ENCODE measurements at places on chromosomes 1 and 21.

DNA sequence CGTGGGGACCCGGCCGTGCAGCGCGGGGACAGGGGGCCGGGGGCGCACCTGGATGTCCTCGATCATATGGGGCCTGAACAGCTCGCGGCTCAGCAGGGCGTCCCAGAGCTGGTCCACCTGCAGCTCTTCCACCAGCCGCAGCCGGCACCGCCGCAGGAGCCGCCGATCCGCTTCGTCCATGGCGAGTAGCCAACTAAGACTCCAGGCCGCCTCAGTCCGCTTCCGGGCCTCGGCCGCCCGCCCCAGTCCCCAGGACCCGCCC, at the start of gene CASP9:
Gene CASP9 (minus strand): TSS at position 195 of the 262 bp plus-strand sequence. CDS start 15 bp downstream, at position 180.
- DNase-seq = no peak

GRCh38 chr1:87388411-87388810, 59.7 kb downstream of the LMO4 start:
- DNase-seq = no peak

DNA sequence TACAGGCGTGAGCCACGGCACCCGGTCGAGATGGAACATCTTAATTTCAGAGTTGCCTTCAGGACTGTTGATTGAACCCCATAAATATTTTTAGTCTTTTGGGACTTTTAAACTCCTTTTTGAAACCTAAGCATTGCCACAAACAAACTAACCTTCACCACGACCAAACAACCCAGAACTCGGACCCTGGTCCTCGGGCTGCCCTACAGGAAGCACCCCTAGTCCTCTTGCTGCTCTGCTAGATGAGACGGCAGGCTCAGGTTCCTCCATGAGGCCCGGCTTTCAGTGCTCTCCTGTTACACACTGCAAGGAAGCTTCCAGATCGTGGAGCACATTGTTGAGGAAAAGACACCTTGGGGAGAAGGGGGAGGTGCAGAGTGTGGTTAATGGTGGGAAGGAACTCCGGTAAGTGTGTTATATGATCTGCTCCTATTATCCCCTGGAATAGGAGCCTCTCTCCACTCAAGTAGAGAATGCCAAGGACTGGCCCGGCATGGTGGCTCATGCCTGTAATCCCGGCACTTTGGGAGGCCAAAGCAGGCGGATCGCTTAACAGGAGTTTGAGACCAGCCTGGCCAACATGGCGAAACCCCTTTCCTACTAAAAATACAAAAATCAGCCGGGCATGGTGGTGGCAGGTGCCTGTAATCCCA, 5.7 kb downstream of the EPHX1 start:
- no peak for DNase-seq

DNA sequence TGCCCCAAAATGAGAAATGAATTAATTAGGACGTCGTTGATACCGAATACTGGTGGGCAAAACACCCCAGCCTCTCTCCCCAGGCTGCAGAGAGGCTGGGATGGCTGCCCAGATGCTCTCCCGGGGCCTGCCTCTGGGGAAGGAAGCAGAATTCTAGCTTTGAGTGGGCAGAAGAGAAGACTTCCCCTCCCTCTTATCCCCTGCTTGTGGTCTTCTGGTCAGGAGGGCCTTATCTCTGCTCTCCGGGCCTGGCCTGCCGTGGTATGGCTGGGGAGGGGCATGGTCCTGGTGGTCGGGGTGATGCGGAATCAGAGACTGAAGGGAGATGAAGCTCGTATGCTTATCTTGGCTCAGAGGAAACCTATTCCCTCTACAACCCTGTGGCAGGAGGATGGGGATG, 9.8 kb upstream of the CSF3R start:
- DNase-seq = no peak

- no peak for DNase-seq
Observed at GRCh38 chr21:35048183-35048601, 910 bp downstream of the RUNX1 start.

DNA sequence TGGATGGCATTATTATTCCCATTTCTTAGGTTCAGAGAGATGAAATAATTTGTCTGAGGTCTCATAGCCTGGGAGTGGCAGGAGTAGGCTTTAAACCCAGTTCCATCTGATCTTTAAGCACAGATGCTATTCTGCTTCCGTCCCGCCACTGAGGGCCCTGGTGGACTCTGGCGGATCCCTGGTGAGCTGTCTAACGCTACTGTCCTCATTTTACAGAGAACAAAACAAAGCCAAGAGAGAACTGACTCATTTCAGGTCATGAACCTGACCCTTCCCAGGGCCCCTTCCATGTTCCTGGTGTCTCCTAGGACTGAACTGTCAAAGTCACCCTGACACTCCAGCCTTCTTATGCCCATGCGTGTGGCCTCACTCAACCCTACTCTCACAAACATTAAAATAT, 3.1 kb upstream of the GALE start:
- no peak for DNase-seq

GRCh38 chr1:65404941-65405340, 15.5 kb upstream of the LEPR start:
- no peak for DNase-seq

DNA sequence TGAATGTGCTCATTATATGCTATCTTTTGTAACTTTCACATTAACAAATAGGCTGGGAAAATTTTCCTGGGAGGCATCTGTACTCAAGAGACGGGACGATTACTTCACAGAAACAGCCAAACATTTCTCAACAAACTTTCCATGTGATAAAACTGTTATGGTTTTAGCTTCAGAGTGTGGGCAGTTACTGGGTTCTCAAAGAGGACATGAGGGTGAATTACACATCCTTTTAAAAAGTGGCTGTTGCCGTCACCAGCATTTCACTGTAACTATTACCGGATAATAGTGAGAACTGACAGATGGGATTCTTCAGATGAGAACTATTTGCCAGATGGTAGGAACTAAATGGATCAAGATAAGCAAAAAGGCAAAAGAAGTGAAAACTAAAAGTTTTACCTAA, 109.1 kb downstream of the APP start:
- no peak for DNase-seq

DNA sequence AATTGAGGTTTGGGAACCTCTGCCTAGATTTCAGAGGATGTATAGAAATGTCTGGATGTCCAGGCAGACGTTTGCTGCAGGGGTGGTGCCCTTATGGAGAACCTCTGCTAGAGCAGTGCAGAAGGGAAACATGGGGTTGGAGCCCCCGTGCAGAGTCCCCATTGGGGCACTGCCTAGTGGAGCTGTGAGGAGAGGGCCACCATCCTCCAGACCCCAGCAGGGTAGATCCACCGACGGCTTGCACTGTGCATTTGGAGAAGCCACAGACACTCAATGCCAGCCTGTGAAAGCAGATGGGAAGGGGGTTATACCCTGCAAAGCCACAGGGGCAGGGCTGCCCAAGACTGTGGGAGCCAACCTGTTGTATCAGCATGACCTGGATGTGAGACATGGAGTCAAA, 354.6 kb downstream of the ZNF326 start:
- DNase-seq = no peak

- peak; percentile 15 for DNase-seq
Observed at GRCh38 chr1:211577277-211577818, 1.6 kb downstream of the SLC30A1 start.

DNA sequence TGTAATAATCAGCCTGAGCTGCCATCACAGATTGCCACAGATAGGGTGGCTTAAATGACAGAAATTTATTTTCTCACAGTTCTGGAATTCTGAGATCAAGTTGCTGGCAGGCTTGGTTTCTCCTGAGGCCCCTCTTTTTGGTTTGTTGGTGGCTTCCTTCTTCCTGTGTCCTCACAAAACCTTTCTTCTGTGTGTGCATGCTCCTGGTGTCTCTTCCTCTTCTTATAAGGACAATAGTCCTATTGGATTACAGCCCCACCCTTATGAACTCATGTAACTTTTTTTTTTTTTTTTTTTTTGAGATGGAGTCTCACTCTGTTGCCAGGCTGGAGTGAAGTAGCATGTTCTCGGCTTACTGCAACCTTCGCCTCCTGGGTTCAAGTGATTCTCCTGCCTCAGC, 41.0 kb upstream of the F3 start:
- no peak for DNase-seq

GRCh38 chr21:16180614-16181013, 450.8 kb downstream of the USP25 start:
- no peak for DNase-seq

DNA sequence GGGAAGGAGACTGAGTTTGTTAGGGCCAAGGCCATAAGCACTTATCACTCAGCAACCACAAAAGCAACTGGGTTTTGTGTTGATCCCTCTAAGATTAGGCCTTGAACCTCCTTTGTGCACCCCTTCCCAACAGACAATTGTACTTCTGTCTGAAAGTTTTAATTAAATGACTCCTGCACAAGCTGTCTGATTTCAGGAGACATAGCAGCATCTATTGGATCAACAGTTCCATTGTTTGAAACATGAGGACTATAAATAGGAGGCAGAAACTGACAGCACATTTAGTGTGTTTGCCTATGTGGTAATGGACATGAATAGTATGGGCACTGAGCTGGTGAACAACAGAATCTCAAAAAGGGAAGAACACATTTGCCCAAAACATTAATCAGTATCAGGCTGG, 167.3 kb upstream of the KCNJ6 start:
- no peak for DNase-seq

GRCh38 chr1:52225174-52225573, 83.3 kb downstream of the ZFYVE9 start:
- DNase-seq = no peak

DNA sequence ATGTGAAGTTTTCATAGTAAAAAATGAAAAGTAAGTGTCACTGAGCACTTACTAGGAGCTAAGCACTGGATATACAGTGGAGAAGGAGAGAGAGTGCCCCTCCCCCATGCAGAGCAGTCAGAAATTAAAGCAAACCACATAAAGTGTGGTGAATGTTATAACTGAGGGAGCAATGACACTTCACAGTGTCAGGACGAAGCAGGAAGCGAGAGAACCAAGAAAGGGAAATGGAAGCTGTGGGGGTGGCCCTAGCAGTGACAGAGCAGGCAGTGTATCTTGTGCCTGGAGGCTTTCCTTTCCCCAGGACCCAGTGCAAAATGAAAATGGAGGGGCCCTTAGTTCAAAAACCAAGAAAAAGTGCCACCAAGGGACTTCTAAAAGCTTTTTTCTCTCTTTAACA, 21.5 kb upstream of the RCAN3 start:
- no peak for DNase-seq

DNA sequence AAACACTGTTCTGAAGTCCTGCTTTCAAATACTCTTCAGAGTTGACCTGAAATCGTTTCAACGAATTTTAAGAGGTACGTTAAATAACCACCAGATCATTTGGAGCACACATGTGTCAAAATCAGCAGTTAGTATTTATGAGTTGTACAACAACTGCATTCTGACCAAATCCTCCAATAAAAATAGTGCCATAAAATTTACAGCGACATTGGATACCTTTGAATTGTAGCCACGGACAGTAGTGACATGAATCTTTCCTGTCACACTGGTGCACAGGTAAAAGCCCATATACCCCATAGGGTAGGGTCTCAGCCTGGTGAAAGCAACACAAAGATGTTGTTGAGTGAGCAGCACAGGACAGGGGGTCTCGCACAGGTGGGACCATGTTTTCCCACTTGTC, 121.5 kb downstream of the CLIC6 start:
- no peak for DNase-seq

DNA sequence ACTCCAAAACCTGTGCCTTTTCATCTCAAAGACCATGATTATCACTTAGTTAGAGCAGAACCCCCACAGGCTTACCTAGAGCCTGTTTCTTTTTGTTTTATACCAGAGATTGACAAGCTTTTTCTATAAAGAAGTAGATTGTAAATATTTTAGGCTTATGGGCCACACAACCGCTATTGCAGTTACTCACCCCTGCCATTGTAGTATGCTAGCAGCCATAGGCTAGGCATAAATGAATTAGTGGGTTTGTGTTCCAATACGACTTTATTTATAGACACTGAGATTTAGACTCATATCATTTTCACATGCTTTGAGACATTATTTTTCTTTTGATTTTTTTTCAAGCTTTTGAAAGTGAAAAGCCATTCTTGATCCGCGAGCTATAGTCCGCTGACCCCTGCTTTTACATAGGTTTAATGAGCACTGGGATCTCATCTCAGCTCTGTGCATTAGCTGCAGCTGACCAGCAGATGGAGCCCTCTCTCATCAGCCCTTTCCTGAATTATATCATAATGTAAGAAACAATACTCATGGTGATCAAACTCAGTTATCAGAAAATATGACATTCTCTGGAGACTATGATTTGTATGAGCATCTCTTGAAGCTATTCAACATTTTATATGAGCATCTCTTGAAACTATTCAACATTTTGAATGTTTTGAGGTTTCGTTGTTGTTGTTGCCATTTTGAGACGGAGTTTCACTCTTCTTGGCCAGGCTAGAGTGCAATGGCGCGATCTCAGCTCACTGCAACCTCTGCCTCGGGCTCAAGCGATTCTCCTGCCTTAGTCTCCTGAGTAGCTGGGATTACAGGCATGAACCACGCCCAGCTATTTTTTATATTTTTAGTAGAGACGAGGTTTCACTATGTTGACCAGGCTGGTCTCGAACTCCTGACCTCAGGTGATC, 111.9 kb upstream of the L1TD1 start:
- no peak for DNase-seq

- DNase-seq = no peak
Observed at GRCh38 chr1:79688932-79689331, 682.4 kb upstream of the ADGRL4 start.

GRCh38 chr1:15173863-15174614, 20.5 kb downstream of the TMEM51 start:
- DNase-seq = no peak

DNA sequence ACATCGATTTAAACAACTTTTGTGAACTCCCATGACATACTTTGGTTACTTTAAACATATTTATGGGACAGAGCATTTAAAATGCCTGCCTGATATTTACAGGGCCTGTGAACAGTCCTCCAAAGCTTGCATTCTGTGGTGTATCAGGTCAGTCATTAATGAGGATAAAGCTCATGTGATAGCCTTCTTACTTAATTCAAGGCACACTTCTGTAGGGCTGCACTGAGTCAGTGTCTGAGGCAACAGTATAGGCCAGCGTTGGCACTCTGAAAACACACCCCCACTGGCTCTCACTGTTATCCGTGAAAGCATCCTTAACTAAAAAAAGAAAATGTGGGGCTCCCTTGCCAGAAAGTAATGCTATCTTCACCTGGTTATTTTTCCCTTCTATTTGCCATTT, 200.0 kb downstream of the NFIA start:
- no peak for DNase-seq

GRCh38 chr1:8421721-8422120, 103.8 kb downstream of the SLC45A1 start:
- no peak for DNase-seq

GRCh38 chr1:172515927-172516326, 17.0 kb upstream of the SUCO start:
- DNase-seq = no peak

- DNase-seq = no peak
Observed at GRCh38 chr1:205422993-205423642, 1.3 kb upstream of the LEMD1 start.

Data from left kidney (tissue), 8 donors.